GM13976 (cell line): ENCODE measurements at places on chromosomes 3 and 15.
A peak's percentile ranks its signal among the peaks of the same experiment; 100 is the strongest.

- DNase-seq = peak; percentile 8
Observed at GRCh38 chr3:8712045-8712907, 21.3 kb upstream of the CAV3 start.

DNA sequence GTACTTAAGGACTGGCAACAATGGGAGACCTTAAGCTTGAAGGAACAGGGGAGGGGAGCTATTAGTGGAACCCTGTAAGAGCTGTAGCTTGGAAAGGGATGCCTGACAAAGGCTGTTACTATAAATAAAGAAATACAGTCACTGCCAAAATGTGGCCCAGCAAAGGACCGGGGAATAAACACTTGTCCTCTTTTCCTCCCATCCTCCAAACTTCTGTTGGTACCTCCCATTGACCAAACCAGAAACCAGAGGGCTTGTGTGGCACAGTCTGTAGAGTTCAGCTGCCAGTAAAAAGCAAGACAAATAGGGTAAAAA lies 25.1 kb upstream of the TCF12 start:
- DNase-seq = no peak

DNA sequence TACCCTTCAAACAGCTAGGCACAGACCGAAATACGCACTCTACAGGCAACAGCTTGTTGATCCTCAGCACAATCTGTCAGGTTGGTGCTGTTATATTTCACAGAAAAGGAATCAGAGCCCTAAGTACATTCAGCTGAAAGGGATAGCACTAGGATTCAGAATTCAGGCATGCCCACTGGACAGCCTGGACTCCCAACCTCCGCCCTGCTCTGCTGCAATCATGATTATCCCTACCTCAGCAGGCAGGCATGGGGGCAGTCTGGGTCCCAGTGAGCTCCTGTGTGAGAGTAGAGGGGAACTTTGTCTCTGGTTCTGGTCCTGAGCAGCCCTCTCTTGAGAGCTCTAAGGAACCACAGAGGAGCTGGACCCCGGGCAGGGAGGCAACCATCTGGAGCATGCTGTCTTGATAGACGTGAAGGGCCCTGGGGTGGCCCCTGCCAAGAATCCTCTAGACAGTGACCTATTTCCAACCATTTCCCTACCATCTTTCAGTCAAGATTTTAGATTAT lies 23.4 kb upstream of the NOX5 start:
- DNase-seq = no peak

- DNase-seq = no peak
Observed at GRCh38 chr15:79884204-79884596, 12.6 kb downstream of the MTHFS start.

GRCh38 chr3:73508330-73508954 lies 116.3 kb downstream of the PDZRN3 start:
- peak; percentile 55 for DNase-seq

DNA sequence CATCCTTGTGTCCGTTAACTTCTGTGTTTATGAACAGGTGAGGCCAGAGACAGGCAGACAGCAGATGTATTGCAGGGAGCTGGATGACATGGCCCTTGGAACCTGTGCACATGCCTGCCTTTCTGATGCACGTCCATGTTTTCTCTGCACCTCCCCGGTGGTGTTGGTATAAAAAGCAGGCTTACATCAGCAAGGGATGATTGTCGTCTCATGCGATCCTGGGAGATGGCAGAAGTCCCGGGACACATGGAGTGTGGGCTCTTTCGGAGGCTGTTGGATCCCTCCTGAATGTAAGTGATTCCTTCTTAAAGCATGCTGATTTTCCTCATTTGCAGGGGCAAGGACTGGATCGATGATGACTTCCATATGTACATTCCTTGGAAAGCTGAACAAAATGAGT lies 134.8 kb downstream of the SNRPN start:
- no peak for DNase-seq

DNA sequence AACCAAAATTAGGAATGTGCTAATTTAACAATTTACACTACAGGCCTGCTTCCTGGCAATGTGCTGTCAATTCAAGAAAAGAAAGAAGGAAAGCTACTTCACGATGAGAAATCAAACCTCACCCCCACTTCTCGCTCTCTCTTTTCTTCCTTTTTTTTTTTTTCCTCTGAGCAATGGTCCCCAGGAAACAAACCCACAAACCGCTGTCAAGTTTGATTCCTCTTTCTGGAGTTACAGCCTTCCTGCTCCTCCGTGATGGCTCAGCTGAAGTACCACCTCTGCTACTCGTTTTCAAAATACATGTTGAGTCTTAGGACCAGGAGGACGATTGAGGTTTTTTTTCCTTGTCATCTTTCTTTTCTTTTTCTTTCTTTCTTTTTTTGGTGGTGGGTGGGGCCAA lies 3.4 kb upstream of the TRIM71 start:
- no peak for DNase-seq

GRCh38 chr3:144162042-144162441 lies 190.4 kb downstream of the DIPK2A start:
- DNase-seq = no peak

DNA sequence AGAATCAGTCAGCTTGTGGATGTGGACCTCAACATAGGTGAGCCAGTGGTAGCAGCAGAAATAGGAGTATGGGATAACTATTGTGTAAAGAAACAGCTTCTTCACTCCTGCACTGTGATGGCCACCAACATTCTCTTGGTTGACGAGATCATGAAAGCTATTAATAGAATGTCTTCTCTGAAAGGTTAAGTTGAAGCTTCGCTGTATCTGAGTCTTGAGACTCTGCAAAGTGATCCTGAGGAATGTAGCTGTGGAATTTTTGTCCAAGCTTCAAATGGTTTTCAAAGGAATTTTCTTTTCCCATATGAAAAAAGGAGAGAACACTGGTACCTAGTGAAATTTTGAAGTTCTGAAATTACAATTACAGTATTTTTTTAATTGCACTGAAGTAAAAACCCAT lies 146.3 kb downstream of the GMNC start:
- no peak for DNase-seq

DNA sequence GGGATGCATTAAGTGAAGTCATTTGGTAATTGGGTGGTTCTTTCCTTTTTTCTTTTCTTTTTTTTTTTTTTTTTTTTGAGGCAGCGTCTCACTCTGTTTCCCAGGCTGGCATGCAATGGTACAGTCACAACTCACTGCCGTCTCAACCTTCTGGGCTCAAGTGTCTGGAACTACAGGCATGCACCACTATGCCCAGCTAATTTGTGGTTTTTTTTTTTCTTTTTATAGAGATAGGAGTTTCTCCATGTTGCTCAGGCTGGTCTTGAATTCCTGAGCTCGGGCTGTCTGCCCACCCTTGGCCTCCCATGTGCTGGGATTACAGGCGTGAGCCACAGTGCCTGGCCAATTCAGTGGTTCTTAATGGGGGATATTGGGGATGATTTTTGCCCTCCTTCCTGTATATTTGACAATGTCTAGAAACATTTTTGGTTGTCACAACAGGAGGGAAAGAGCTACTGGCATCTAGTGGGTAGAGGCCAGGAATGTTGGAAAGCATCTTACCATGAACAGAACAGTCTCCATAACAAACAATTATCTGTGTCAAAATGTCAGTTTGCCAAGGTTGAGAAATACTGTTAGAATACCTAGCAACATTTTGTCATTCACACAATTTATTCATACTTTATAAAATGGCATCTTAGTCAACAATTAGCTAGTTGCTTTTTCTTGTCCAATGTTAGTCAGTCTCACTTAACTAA lies 79.4 kb upstream of the CNTN3 start:
- no peak for DNase-seq

DNA sequence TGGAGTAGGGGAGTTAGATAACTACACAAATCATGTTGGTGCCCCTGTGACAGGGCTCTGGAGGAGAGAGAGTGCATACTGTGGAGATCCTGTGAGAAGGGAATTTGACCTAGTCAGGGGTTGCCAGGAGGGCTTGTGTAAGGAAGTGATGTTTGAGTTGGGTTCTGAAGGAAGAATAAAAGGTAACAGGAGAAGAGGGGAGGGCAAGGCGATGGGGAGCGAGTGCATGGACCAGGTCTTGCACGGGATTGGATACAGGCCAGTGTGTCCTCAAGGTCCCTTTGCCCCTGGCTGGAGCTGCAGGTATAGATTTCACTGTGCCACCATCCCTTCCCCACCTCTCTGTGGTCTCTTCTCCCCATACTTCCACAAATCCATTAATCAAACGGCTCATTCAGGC lies 83.9 kb downstream of the RGMA start:
- no peak for DNase-seq

DNA sequence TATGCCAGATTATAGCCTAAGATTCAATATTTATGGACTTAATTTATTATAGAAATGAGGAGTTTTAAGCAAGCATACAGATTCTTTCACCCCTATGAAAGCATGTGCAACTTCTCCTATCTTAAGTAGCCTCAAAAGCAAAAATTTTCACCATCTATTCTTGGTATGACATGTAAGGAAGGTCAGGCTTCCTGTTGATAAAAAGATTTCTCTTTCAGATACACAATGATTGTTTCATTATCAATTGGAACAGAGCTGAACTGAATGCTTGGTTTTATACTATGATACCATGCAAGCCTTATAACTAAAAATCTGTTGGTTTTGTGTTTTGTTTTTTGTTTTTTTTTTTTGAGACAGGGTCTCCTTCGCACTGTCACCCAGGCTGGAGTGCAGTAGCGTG lies 3.9 kb downstream of the GRK7 start:
- no peak for DNase-seq

GRCh38 chr15:47756872-47757271 lies 39.6 kb downstream of the SEMA6D start:
- DNase-seq = no peak

DNA sequence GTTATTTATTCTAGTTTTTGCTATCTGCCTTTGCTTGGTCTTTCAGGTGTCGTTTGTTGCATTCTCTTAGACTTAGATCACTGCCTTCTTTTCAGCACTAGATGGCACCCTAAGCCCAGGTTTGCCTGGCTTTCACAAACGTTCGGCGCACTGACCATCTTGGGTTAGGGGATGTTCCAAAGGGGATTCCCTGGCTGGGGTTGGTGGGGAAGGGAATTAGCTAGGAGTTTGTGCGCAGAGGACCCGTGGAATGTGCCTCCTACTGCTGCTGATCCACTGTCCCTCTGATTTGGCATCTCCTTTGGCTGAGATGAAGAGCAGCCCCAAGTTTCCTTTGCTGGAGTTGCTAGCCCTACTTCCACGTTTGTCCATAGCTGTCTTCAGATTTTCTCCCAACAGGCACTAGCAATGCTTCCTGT lies 33.9 kb downstream of the PFN2 start:
- peak; percentile 25 for DNase-seq

DNA sequence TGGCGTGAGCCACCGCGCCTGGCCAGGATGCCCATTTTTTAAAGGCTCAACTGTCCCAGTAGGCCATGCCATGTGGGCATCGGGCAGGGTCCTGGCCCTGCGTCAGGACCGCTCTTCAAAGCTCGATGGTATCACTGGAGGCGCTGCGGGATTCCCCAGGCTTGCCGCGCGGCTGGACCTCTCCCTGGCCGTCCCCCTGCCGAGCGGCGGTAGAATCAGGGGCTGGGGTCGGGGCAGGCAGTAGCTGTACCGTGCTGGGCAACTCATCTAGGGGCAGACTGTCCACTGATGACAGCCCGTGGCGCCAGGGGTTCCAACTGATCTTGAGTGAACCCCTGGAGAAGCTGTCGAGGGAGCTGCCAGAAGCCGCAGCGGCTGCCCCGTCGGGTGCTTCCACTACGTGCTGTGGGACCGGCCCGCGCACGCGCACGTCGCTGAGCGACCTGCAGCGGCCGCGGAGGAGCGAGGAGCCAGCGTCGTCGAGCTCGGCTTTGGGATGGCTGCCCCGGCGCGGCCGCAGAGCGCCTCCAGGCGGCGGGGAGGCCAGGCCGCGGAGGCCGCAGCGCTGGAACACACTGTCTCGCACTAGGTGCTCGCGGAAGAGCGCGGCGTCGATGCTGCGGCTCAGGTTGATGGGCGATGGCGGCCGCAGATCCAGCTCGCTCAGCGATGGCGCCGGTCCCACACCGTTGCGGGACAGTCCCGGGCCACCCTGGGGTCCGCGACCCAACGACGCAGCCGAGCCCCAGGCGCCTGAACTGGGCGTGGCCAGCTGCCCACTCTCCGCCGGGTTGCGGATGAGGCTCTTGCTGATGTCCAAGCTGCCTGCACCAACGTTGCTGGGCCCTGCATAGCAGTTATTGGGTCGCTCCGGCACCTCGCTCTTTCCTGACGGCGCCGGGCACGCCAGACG lies 5.8 kb downstream of the PRRT3 start:
- no peak for DNase-seq

DNA sequence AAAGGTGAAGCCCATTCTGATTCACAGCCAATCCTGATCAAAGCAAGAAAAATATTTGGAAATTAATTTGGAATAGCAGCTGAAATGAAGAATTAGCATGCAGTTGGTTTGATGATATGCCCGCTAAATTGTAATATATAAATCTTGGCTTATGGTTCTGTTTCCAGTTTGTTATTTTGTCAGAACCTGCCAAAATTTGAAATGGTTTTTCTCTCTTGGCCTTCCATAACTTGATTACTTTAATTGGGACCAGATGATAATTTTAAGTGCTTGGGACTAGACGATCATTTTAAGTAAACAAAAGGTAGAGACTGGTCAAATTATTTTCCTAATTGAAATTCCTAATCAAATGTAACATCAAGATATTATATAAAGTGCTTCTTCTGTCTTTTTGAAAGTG lies 842.4 kb downstream of the TBL1XR1 start:
- DNase-seq = no peak

DNA sequence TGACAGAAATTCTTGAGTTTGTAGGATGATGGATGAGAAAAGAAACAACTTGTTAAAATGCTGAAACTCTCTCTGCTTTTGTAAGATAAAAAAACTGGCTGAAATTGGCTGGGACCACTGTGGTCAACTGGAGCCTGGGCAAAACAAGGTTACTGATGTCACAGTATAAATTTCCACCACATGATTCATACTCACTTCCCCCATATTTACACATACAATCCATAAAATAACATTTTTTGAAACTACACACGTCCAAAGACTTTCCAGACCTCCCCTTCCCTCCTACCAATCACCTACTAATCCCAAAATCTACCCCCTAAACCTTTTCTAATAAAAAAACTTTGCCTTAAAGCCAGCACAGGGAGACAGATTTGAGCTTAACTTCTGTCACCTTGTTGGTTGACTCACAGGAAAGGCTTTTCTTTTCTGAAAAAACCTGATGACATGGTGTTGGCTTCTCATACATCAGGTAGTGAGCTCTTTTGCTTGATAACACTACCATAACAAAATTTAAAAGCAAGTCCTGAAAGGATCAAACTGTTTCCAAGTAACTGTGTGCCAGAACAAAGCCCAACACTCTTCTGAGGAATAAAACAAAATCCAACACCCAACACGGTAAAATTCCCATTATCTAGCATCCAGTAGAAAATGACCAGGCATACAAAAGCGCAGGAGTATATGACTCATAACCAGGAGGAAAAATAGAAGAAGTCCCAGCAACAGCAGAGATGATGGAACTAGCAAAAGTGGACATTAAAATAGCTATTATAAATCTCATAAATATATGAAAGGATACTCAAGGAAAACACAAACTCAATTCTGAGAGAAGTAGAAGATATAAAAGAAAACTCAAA lies 87.3 kb upstream of the SNRK start:
- DNase-seq = no peak

- DNase-seq = no peak
Observed at GRCh38 chr3:38617137-38617536, 32.4 kb downstream of the SCN5A start.
